ENCODE measurements at places on chromosomes 3 and 15. TPM values are rescaled to one million over a fixed set of nuclear protein-coding genes. Genes with fewer than 3 reads are reported as not detected.

SMCO1 gene
- polyA plus RNA-seq, result not detected

LIPH gene
- polyA plus RNA-seq, result 0.02 TPM

ITPKA gene
- 1.5 TPM for polyA plus RNA-seq

TTLL13 gene
- 0.07 TPM for polyA plus RNA-seq

TNNC1 gene
- polyA plus RNA-seq, result 1.9 TPM

SHC4 gene
- 5.1 TPM for polyA plus RNA-seq

MEIS2 gene
- polyA plus RNA-seq, result 33.4 TPM

ATXN7 gene
- 15.0 TPM for polyA plus RNA-seq

RARRES1 gene
- 39.0 TPM for polyA plus RNA-seq

DNA sequence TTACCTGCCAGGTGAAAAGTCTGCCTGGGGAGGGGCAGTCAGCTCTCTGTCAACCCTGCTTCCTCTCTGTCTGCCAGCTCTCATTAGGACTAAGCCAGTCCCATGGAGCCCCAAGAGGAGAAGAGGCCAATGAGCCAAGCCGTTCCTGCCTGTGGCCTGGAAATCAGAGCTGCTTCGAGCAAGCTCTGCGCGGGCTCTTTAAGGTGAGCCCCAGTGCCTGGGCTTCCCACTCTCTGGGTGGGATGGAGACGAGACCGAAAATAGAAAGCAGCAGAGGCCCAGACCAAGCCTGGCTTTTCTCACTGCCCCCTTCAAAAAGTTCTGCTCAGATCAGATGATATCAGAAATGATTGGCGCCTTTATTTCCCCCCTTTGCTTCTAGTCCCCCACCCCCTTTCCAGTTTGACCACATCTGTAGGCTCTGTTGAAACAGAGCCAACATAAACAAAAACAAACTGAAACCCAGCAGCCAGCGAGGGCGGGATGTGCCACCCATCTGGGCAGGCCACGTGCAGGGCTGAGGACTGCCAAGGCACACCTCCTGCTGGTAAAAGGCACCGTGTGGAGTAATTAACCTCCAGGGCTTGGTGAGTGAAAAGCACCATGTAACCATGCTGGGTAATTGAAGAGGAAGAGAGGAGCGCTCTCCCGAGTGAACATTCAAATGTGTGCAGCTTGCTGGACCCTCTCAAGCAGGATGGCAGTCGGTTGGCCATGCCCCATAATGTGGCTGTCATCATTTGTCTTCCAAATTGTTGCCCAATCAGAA lies 471.0 kb upstream of the PROK2 start:
- DNase-seq, result no peak

GRCh38 chr15:89187301-89187985 lies 33.9 kb downstream of the RLBP1 start:
- DNase-seq, result no peak

DNA sequence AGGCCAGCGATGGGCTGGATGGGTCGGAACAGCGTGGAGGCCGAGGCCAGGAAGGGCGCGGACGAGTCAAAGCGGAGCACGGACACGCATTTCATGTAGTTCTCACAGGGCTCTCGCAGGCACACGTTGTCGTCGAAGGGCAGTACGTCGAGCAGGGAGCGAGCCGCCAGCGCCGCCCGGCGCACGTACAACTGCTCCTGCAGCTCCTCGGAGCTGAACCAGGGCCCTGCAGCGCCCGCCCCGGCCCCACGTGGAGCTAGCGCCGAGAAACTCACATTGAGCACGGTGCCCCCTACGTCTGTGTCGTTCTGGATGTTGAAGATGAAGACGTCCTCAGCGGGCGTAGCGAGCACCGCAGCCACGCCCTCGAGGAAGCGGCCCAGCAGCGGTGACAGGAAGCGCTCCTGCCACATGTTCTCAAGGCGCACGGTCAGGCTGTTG lies 5.8 kb downstream of the CELSR3 start:
- no peak for DNase-seq

GRCh38 chr3:59865351-59865750 lies 815.5 kb upstream of the CFAP20DC start:
- no peak for DNase-seq

DNA sequence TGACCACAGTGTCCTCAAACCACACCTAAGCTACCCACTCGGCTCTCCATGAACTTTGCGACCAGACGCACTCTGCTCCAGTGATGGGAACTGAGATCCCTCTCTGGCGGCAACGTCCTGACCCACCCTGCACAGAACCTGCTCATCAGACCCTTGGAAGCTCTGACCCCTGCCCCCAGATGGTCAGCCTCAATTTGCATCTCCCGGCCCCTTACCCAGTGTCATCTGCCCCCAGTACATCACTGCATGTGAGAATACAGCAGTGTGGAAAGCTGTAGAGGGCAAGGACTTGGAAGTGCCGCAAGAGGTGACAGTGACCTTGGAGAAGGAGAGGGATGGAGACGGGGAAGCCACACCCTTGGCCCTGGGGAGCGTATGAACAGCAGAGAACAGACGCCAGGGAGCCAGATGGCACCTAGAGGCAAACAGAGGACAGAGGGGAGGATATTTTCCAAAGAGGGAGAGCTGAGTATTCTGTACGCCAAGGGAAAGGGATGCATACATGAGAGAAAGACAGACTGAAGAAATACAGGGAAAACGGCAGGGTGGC lies 192.0 kb downstream of the XXYLT1 start:
- no peak for DNase-seq

DNA sequence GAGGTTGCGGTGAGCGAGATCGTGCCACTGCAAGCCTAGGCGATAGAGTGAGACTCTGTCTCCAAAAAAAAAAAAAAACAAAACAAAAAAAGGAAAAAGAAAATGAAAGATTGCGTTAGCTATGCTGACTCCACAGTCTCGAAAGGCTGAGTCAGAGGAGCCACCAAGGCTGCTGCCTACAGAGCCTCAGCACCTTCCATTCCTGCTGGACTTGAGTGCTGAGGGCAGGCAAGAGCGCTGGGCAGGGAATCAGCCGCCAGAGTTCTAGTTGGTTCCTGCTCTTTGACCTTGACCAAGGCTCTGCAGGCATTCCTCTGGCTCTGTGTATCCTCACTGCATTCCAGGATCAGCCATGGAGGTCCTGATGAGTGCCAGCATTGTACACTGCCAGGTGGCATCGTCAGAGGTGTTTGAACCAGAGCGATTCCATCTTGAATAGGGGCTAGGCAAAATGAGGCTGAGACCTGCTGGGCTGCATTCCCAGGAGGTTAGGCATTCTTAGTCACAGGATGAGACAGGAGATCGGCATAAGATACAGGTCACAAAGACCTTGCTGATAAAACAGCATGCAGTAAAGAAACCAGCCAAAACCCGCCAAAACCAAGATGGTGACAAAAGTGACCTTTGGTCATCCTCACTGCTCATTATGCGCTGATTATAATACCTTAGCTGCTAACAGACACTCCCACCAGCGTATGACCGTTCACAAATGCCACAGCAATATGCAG lies 5.9 kb downstream of the MESP2 start:
- no peak for DNase-seq

DNA sequence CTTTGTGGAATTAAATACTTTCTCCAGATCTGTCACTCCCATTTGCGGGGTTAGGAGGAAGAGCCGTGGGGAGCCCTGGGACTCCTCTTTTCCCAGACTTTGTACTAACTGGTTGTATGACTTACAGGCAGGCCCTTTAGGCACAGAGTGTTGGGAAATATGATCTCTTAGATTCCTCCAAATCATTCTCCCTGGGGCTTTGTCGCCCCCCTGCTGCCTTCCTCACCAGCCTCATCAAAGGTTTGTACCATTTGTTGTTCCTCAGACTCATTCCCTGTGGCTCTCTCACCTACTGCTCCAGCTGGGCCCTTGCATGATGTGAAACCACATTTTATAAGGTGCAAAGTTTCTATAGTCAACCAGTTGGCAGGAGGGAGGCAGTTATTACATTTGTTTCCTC lies 56.4 kb downstream of the CRYGS start:
- DNase-seq, result no peak

DNA sequence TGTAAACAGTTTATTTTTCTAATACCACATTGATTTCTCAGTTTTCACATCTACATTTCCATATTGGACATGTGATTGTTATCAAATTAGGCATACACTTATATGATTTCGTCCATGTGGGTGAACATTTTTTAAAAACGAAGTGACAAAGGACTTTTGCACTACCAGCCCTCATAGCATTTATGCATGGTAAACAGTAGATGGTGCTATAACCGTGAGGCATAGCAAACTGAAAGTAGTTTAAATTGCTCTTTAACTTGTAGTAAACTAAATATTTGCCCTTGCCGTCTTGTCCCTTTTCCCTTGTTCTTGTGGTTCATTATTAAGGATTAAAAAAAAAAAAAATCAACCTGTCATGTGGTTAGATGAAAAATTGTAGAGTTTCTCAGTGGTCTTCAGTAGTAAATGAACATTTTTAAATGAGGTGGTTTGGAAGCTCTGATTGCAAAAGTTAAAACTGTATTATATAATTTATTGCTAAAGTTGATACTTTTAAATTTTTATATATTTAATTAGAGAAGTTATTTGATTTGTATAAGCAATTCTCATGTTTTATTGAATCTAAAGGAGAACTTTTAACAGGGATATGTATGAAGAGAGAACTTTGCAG lies 24.0 kb downstream of the STX19 start:
- DNase-seq, result peak; percentile 53

DNA sequence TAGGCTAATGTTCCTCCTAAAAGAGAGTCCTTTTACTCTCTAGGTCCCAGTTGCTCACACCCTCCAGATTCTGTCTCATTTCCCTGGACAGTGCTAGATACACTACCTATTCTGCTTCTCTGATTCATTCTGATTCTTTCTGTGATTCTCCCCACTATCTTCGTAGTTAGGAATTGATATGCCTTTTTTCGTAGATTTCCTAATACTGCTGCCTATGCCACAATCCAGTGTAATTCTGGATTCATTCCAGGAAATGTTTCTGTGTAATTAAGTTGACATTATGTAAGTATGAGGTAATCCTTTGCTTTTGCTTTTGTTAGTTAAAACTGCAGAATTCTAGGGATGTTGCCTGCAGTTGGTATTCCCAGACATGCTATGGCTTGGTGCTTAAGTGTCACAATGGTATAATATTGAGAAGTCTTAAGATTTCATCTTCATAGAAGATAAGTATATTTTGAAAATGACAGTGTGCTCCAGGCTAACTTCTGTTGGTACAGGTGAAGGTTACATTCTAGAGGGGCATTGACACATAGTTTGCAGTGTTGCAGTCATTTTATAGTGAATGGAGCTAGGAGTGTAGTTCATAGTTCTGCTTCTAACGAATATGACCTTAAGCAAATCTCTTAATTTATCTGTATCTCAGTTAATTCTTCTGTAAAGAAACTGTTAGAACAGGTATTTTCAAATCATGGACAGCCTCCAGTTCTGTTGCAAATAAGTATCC lies 54.3 kb downstream of the RIOX2 start:
- peak; percentile 33 for DNase-seq

DNA sequence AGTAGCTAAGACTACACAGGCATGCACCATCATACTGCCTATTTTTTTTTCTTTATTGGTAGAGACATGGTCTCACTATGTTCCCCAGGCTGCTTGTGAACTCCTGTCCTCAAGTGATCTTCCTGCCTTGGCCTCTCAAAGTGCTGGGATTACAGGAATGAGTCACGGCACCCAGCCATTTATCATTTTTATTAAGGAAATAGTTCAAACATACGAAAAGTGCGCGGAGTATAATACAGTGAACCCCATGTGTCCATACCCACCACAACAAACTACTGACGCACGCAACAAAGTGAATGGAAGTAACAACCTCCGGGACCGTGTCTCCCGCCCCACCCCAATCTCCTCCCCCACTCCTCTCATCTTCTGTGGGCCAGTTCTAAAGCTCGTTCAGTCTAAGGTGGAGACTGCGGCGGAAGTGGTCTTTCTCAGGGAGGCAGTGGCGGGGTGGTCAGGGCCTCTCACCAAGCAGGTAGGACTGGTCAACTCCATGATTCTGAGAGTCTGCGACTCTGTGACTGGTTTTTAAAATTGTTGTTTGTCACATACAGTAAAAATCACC lies 42.1 kb downstream of the DNAJB8 start:
- DNase-seq, result no peak

- DNase-seq, result no peak
Observed at GRCh38 chr3:42151596-42152168, 60.5 kb downstream of the TRAK1 start.

- no peak for DNase-seq
Observed at GRCh38 chr3:128309026-128309425, 155.7 kb downstream of the EEFSEC start.

DNA sequence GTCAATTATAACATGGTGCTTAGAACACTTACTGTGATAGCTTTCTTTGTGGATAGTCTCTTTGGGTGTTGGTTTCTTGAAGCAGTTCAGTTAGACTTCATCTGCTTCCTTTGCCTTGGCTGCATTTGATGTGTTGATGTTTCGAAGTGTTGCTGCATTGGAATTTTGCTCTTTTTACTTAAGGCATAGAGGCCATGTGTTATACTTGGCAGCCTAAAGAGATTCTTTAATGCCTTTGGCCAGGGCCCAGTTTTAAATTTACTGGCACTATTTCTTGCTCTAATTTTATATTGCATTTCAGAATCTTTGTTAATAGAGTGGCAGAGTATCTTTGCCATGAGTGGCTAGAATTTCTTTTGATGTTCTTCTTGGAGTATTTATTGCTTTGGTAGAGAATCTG lies 21.2 kb downstream of the NR1D2 start:
- DNase-seq, result no peak

DNA sequence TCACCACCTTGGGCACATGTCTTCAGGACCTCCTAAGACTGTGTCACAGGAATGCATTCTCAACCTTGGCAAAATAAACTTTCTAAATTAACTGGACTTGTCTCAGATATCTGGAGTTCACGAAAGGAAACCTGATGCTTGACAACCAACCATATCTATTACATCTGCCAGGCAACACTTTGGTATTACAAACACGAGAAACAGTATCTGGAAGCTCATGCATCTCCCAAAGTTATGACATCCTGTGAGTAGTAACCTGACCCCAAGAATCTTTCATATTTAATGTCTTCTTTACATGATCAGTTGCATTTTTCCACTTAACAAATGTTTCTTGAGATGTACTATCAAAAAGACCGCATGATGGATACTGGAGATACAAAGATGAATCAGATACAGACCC lies 465.3 kb upstream of the AGTR1 start:
- DNase-seq, result no peak

Measured in AG04450 (cell line).